Activated CD4-positive, alpha-beta memory T cell treated with anti-CD3 and anti-CD28 coated beads for 36 hours (primary cell): ENCODE measurements at places on chromosomes 16 and 17. TPM values are rescaled to one million over a fixed set of nuclear protein-coding genes. Genes with fewer than 3 reads are reported as not detected.
A peak's percentile ranks its signal among the peaks of the same experiment; 100 is the strongest.

PRRT2 gene
- 1.00 TPM for total RNA-seq

MTHFSD gene
- total RNA-seq = 19.0 TPM

PPP1R1B gene
- total RNA-seq = not detected

ACE gene
- 2.2 TPM for total RNA-seq

MRPL27 gene
- total RNA-seq = 64.5 TPM

CACNA1H gene
- total RNA-seq = 0.61 TPM

LRRC37A gene
- total RNA-seq = 4.1 TPM

STX4 gene
- 46.8 TPM for total RNA-seq

PSMD11 gene
- 162 TPM for total RNA-seq

DNA sequence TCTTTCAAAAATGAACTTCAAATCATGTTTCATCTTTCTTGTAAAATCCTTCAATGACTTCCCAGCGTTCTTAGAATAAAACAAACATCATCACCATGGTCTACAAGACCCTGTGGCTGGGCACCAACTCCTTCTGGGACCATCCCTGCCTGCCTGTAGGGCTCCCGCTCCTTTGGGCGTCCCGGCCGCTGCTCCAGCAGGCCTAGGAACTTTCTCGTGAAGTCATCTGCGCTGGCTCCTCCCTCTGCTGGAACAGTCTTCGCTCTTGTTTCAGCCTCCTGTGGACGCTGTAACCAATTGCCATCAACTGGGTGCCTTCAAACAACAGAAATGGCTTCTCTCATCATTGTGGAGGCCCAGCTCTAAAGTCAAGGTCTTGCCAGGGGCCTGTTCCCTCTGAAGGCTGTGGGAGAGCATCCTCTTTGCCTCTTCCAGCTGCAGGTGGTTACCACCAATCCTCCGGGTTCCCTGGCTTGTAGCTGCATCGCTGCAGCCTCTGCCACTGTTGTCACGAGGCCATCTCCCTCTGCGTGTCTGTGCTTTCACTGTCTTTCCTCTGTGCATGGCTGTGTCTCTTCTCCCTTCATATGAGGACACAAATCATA, 185.5 kb upstream of the SDK2 start:
- H3K4me1 ChIP-seq = peaks cover 58% of the 10 kb centered on the region
- no peak for DNase-seq
- no peaks in the 10 kb centered on the region for H3K36me3 ChIP-seq
- H3K4me3 ChIP-seq = no peak overlapping the region
- no peak overlapping the region for H3K27ac ChIP-seq
- H3K27me3 ChIP-seq = no peaks in the 10 kb centered on the region

DNA sequence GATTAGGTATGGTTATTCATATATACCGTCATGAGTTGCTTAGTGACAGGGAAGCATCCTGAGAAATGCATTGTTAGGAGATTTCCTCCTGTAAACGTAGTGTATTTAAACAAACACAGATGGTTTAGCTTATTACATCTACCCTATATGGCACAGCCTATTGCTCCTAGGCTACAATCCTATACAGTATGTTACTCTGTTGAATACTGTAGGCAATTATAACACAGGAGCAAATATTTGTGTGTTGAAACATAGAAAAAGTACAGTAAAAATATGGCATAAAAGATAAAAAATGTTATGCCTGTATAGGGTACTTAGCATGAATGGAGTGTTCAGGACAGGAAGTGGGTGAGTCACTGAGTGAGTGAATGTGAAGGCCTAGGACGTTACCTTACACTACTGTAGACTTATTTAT, 157.7 kb downstream of the CDH11 start:
- no peak overlapping the region for H3K4me3 ChIP-seq
- no peaks in the 10 kb centered on the region for H3K36me3 ChIP-seq
- no peaks in the 10 kb centered on the region for H3K4me1 ChIP-seq
- no peaks in the 10 kb centered on the region for H3K27me3 ChIP-seq

GRCh38 chr17:80650751-80651518, 106.3 kb downstream of the RPTOR start:
- no peak overlapping the region for H3K4me3 ChIP-seq
- H3K4me1 ChIP-seq = peaks cover 66% of the 10 kb centered on the region
- DNase-seq = no peak
- peak overlapping the region; percentile 50 for H3K27ac ChIP-seq

DNA sequence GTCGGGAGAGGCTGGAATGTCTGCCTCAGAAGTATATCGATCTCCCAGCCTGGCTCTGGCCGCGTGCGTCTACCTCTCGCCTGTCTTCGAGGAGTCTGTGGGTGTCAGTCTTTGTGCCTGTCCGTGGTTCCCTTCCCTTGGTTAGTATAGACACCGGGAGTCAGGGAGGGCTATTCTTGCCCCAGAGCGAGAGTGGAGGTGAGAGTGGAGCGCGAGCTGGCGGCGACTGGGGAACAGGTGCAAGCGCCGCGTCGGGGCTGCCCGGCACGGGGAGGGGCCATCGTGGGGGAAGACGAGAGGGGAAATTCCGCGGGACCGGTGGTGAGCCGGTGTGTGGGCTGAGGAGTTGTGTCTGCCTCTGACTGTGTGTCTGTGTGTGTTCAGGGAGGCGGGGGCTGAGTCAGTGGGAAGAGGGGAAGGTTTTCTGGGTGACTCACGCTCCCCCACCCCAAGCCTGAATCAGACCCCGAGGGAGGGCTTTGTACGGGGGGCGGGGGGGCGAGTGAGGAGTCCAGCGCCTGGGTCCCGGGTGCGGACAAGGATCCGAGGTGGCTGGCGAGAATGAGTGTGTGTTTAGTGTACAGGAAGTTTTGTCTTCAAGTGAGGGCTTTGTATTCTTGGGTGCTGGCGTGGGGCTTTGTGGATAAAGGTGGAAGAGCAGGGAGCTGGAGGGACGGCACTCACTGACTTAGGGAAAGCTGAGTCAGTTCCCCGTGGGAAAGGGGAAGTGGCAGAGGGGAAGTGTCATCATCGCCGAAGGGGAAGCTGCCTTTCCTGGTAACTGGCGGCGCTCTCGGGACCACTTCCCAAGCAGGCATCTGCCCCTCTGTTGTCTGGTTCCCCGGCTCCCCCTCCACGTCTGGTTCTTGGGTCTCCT, 8.6 kb downstream of the KDM6B start:
- peaks cover 15% of the 10 kb centered on the region for H3K36me3 ChIP-seq
- H3K27ac ChIP-seq = peak overlapping the region; percentile 95
- no peaks in the 10 kb centered on the region for H3K27me3 ChIP-seq
- peaks cover 52% of the 10 kb centered on the region for H3K4me1 ChIP-seq
- peak; percentile 97 for DNase-seq

GRCh38 chr17:5769593-5770354, 185.5 kb upstream of the NLRP1 start:
- no peaks in the 10 kb centered on the region for H3K36me3 ChIP-seq
- H3K27me3 ChIP-seq = peaks cover 24% of the 10 kb centered on the region
- H3K27ac ChIP-seq = no peak overlapping the region
- no peak overlapping the region for H3K4me3 ChIP-seq
- no peak for DNase-seq

GRCh38 chr16:3520841-3521240, 20.0 kb downstream of the CLUAP1 start:
- H3K27ac ChIP-seq = no peak overlapping the region
- H3K36me3 ChIP-seq = peaks cover 23% of the 10 kb centered on the region
- H3K4me1 ChIP-seq = no peaks in the 10 kb centered on the region

DNA sequence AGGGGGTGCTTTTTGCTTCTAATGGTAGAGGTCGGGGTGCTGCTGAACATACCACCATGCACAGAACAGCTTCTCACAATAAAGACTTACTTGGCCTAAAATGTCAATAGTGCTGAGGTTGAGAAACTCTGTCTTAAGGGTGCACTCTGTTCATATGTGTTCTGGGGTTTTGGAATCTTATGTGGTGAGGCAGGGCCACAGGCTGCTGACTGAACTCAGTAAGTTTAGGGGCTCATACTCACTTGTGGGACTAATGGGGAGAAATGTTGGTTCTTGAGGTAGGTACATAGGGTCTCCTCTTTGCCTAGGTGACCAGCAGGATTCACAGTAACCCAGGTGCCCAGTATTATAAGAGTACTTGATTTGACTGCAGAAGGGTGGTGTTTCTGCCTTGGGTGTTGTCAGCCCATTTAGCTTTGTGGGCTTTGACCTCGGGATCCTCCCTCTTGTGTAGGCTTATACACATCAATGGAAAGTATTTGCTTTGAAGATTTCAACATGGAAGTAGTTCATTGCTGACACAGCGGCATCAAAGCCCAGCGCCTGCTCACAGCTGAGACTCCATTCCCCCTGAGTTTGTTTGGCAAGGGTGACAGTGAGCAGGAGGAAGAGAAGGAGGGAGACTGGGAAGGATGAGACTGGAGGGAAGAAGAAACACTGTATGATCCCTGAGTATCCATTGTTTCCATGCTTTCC, 17.2 kb downstream of the SLC7A6 start:
- no peaks in the 10 kb centered on the region for H3K27me3 ChIP-seq
- H3K36me3 ChIP-seq = peaks cover 40% of the 10 kb centered on the region
- peaks cover 67% of the 10 kb centered on the region for H3K4me1 ChIP-seq

GRCh38 chr17:52378860-52379259, 220.3 kb upstream of the CA10 start:
- no peaks in the 10 kb centered on the region for H3K4me1 ChIP-seq
- H3K4me3 ChIP-seq = no peak overlapping the region
- no peak overlapping the region for H3K27ac ChIP-seq

- DNase-seq = no peak
- no peak overlapping the region for H3K27ac ChIP-seq
- H3K4me1 ChIP-seq = peaks cover 14% of the 10 kb centered on the region
- peaks cover 33% of the 10 kb centered on the region for H3K27me3 ChIP-seq
- no peaks in the 10 kb centered on the region for H3K36me3 ChIP-seq
- no peak overlapping the region for H3K4me3 ChIP-seq
Observed at GRCh38 chr16:85752511-85753420, 1.9 kb upstream of the C16orf74 start.

DNA sequence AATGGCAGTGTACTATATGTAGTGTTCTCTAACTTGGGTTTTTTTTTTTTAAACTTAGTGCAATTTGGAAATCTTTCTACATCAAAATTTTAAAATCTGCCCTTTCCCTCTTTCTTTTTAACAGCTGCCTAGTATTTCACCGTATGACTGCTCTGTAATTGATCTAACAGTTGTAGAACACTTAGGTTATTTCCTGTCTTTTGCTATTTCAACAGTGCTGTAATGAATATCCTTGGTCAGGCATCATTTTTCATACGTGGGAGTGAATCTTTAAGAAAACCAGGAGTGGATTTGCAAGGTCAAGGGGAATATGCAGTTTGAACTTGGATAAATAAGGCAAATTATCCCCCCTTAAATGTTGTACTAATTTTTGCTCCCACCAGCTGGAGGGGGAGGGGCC, 3.8 kb downstream of the NLRC5 start:
- H3K27ac ChIP-seq = peak overlapping the region; percentile 99
- H3K4me3 ChIP-seq = peak overlapping the region; percentile 62
- peaks cover 63% of the 10 kb centered on the region for H3K36me3 ChIP-seq
- peaks cover 64% of the 10 kb centered on the region for H3K4me1 ChIP-seq
- no peak for DNase-seq

DNA sequence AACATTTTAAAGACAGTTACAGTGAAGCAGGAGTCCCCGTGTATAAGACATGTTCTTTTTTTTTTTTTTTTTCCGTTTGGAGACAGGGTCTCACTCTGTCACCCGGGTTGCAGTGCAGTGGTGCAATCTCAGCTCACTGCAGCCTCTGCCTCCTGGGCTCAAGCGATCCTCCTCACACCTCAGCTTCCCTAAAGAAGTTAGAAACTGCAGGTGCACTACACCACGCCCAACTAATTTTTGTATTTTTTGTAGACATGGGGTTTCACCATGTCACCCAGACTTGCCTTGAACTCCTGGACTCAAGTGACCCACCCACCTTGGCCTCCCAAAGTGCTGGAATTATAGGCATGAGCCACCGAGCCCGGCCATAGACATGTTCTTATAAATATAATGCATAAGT, 3.0 kb downstream of the EVI2B start:
- peak overlapping the region; percentile 92 for H3K27ac ChIP-seq
- H3K4me1 ChIP-seq = peaks cover 55% of the 10 kb centered on the region
- H3K27me3 ChIP-seq = no peaks in the 10 kb centered on the region
- H3K36me3 ChIP-seq = peaks cover 12% of the 10 kb centered on the region
- H3K4me3 ChIP-seq = peak overlapping the region; percentile 84

GRCh38 chr16:53812914-53813313, 109.0 kb downstream of the FTO start:
- H3K4me1 ChIP-seq = peaks cover 6% of the 10 kb centered on the region
- no peak overlapping the region for H3K4me3 ChIP-seq
- H3K36me3 ChIP-seq = peaks cover 28% of the 10 kb centered on the region
- no peaks in the 10 kb centered on the region for H3K27me3 ChIP-seq

DNA sequence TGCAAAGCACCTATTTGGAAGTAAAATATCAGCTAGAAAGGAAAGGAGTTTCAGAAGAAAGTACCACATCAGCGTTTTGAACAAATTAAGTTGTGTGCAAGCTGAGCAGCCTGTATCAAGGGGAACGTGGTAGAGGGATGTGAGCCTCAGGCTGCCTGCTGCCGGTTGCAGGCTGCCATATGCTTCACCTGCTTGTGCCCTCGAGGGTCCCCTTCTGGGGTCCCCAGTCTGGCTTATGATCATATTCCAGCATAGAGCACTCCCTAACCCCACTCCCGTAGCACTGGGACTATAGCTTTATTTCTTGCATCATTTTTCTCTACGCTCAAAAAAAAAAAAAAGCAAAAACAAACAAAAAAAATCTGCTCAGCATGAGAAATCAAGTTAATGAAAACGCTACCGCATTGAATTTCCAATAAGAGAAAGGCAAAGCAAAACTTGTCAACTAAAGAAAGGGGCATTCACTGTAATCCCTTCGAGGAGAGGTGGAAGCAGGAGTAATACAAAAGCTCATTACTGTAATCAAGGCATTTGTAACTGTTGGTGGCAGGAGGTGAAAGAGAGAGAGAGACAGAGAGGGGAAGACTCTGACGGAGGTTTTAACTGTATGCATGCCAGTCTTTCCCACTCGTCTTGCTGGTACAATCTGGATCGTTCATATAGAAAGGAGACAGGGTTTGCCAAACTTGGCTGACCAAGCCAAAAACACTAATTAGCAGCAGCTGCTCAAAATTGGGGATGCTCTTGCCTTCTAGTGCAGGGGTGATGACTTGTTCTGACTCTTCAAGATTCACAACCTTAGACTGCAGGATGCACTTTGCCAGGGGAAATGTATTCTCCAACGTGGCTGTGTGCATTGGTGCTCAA, 258.2 kb upstream of the HSBP1 start:
- H3K4me3 ChIP-seq = no peak overlapping the region
- H3K27ac ChIP-seq = no peak overlapping the region
- no peaks in the 10 kb centered on the region for H3K27me3 ChIP-seq
- no peaks in the 10 kb centered on the region for H3K4me1 ChIP-seq
- no peak for DNase-seq

DNA sequence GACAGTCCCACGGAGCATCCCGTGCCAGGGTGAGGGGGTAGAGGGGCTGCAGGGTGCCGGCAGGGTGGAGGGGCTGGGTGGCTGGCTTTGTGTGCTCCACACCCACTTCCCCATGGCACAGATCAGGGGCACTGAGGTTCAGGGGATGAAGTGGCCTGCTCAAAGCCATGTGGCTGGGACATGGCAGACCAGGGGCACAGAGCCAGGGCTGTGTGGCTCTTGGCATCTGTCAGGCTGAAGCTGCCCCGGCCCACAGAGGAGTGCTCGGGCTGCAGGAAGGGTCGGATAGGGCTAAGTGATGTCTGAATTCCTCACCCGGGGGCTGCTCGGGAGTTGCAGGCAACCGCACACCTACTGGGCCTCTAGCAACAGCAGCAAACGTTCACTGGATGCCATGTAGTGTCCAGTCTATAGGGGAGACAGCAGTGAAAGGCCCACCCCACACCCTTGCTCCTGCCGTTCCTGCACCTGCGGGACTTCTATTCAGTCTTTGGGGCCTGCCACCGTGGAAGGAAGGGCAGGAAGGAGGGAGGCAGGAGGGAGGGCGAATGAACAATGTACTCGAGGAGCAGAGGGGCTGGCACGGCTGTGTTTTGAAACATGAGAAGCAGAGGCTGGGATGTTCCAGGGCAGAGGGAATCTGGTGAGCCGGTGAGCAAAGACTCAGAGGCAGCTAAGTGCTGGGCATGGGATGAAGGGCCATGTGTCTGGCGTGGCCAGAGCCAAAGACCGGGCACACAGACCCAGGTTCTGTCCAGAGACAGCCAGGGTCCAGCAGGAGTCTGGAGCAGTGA, 15.1 kb downstream of the SLC5A10 start:
- H3K27ac ChIP-seq = no peak overlapping the region
- peaks cover 6% of the 10 kb centered on the region for H3K36me3 ChIP-seq
- no peak for DNase-seq
